Activated T-cell treated with anti-CD3 and anti-CD28 coated beads, Interleukin-2, amount 50 U/mL, for 4 hours (primary cell): ENCODE measurements at places on chromosomes 6 and 20. TPM values are rescaled to one million over a fixed set of nuclear protein-coding genes. Genes with fewer than 3 reads are reported as not detected.

DNA sequence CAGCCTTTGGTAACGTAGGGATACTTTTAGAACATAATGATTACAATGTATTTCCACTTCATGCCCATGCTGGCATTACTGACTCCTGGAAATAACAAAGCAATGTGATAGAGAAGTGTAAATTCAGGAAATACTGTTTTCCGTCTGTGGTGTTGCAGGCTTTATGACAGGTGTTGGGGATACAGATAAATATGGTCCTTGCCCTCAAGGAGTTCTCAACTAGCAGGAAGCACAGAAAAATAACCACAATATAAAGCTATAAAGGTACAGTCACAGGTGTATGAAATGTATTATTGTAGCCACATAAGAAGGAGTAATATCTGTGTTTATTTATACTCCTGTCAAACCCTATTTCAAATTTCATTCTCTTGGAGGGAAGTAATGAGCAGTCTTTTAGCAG is 12.9 kb upstream of the LAMP5 start:
- no peak for DNase-seq

DNA sequence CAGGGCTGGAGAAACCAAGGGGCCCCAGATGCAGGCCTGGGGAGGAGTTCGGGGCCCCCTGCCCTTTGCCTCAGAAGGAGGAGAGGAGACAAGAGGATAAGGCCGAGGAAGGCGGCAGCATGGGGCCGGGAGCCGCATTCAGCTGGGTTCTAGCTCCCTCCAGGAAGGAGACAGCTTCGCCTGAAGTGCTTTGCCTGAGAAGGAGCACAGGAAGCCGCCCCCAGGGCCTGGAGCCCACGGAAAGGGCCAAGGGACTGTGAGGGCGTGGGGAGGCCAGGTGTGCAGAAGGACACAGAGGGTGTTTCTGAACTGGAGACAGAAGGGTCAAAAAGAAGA is 121.4 kb downstream of the AGPAT4 start:
- DNase-seq: no peak

- no peak for DNase-seq
These were observed 725.7 kb upstream of the FLRT3 start for GRCh38 chr20:15063081-15063480.

- DNase-seq: no peak
These were observed 97.9 kb upstream of the PTPRT start for GRCh38 chr20:43287637-43288036.

- DNase-seq: no peak
These were observed 35.4 kb downstream of the DACT2 start for GRCh38 chr6:168284187-168284586.

GRCh38 chr6:31765910-31766794 is 3.7 kb downstream of the SAPCD1 start:
- no peak for DNase-seq

GRCh38 chr20:42261766-42262270 is 643.6 kb upstream of the CHD6 start:
- no peak for DNase-seq

GRCh38 chr20:50838707-50839385 is 44.0 kb downstream of the BCAS4 start:
- no peak for DNase-seq

- DNase-seq: no peak
These were observed 244.3 kb downstream of the TSHZ2 start for GRCh38 chr20:53216478-53216855.

- DNase-seq: no peak
These were observed 64.2 kb upstream of the MYLIP start for GRCh38 chr6:16064671-16065072.

GRCh38 chr6:149046164-149046821 is 271.2 kb upstream of the TAB2 start:
- no peak for DNase-seq

DNA sequence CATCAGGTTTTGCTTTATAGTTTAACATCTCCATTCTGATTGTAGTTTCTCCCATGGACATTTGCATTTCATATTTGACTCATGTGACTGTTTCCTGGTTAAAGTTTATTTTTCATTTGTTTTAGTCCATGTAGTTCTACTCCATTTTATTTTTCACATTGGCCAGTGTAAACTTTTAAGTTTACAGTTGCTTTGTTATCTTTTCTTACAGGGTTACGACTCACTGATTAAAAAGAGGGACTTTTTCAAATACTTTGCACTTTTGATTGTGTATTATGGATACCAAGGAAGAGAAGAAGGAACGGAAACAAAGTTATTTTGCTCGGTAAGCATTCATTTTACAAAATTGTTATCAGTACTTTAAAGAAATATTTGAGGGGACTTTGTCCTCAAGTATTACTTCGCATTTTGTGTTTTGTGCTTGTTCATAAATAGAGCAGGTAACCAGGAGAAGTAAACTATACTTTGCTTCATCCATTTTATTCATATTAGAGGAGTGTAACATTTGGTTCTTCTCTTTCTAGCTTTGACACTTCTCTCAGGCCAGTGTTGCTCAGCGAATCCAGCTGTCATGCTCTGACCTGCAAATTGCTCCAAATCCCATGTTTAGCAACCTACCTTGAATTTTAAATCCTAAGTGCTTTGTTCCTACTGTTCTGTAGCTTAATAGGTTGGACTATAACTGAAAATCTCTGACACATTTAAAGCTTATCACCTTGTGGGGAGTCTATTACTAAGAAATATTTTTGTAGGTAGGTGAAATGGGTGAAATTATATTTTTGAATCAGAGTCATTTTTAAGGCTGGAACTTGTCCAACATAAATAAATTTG is 24.5 kb downstream of the NCOA7 start:
- DNase-seq: no peak

DNA sequence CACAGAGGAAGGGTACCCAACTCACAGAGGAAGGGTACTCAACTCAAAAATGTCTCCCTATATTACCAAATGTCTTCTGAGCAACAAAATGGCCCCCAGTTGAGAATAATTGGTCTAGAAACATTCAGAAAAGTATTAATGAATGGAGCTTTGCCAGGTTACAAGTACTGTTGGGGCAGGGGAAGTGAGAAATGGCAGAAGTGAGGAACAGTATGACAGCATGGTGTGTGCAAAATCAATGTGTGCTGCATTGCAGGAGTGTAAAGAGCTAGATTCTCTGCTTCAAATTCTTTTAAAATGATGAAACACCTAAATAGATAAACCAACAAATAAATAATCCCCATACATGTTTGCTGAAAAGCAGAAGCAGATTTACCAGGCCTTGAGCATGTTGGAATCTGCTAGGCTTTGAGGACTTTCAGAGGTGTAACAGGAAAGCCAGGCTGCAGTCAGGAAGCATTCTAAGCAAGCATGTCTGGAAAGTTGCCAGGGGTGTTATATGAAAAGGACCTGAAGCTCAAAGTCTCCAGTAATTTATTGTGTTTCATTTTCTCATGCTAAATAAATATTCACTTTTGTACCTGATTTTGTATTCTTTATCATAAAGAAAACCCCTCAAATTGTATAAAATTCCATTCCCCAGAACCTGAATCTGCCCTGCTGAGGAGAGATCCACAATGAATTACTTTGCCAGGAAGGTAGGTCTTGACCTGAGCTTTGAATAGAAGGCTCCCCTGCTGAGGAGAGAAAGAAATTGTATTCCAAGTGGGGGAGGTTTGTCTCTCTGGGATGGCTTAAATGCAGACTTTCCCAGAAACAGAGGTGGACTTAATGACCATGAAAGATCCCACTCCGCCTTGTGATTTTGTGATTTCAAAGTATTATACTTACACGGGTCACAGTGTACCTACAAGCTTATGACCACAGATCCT is 265.0 kb upstream of the MARCKS start:
- no peak for DNase-seq

DNA sequence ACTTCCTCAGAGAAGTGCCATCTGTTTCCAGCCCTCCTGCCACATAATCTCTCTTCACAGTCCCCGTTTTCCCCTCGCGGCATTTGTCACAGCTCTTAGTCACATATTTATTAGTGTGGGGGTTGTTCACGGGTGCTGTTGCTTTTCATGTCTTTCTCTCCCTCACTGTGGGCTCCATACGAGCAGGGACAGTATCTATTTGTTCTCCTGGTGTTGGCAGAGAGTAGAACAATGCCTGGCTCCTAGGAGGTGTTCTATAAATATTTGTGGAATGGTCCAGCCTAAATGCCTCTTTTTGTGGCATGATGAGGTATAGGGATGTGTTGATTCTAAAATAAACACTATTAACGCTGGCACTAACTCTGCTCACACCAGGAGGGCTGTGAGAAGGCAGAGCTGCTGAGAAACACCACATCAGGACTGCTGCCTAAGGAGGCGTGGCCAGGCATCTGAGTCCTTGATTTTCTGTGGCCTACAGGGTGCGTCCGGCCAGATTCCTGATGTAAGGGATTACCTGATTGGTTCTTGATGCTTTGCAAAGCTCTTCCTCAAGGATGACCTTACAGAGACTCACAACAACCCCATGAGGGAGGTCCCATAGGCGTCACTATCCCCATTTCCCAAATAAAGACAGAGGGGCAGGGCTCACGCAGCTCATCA is 219.8 kb upstream of the ARID1B start:
- DNase-seq: no peak

- DNase-seq: no peak
These were observed 58.3 kb upstream of the MAP3K4 start for GRCh38 chr6:160933256-160933655.

- no peak for DNase-seq
These were observed 398.1 kb downstream of the LMBRD1 start for GRCh38 chr6:69398729-69399128.

DNA sequence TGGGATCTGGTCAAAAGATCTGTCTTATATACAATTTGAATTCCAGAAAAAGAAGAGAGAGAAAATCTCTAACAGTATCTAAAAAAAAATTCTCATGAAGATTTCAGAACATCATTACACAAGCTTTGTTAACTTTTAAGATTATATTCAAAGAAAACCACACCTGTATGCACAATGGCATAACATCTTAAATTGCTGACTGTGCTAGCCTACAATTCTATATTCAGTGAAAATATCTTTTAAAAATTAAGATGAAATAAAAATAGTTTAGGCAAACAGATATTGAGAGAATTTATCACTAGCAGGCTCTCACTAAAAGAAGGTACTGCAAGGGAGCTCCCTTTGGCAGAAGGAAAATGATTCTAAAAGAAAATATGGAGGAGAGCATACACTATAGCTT is 100.3 kb downstream of the BCKDHB start:
- no peak for DNase-seq

GRCh38 chr6:101439790-101440189 is 46.3 kb downstream of the GRIK2 start:
- no peak for DNase-seq

- DNase-seq: no peak
These were observed 565.9 kb upstream of the RNF217 start for GRCh38 chr6:124396361-124396760.

DNA sequence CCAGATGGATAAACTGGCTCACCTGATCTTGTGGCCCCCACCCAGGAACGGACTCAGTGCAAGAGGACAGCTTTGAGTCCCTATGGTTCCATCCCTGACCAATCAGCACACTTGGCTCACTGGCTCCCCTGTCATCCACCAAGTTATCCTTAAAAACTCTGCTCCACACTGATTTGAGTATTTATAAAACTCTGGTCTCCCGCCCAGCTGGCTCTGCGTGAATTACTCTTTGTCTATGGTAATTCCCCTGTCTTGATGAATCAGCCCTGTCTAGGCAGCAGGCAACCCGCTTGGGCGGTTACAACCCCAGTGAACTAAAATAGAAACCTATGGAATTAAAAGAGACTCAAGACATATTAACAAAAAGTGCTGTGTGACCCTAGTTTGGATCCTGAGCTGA is 38.1 kb upstream of the CD83 start:
- no peak for DNase-seq

DNA sequence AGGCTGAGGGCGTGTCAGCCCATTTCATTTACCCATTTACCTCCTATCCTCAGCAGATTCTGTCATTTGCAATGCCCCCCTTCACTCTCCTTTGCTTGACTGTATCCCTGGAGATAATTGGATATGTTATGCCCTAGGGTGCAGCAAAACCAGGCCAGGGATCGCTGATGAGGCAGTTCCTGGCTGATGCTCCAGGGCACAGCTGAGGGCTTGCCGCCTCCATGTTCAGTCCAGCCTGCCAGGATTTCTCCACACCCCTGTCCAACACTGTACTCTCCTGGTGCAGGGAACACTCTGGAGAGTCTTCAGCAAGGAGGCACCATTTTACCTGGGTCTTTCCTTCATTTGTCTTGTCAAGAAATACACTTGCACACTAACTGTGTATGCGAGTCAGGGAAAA is 532.1 kb upstream of the CHD6 start:
- no peak for DNase-seq

- DNase-seq: no peak
These were observed 284.6 kb downstream of the CDH4 start for GRCh38 chr20:61536671-61537070.

DNA sequence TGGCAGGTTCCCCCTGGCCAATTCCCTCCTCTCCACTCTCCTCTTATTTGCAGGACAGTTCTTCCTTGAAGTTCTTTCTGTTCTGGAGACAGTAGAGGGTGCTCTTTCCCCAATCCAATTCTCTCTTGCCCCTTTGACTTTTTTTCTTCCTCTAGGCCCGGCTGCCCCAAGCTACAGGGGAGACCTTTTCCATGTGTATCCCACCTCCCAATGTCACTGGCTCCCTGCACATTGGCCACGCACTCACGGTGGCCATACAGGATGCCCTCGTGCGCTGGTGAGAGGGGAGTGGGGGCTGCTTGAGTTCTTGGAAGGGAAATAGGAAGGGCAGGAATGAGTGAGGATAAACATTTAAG is 1.5 kb downstream of the VARS2 start:
- no peak for DNase-seq

GRCh38 chr6:8088886-8089285 is 13.5 kb downstream of the EEF1E1 start:
- DNase-seq: no peak

GRCh38 chr6:149964308-149965193 is 808 bp downstream of the ULBP1 start:
- no peak for DNase-seq

DNA sequence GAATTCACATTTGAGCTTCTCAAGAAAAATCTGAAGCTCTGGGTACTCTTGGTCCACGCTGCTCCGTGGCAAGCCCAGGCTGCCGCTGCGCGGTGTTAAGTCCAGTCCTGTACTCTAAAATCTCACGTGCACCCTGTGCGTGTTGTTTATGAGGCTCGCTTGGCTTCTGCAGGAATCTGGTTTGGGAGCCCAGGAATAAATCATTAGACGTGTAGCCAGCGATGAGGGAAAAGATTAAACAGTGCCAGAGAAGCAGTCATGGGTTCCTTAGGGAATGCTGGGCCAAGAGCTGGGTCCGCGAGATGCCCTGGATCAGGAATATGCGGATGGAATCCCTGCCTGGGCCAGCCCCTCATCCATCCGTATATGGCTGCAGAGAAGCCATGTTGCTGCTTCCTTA is 87.3 kb downstream of the KCNB1 start:
- no peak for DNase-seq

GRCh38 chr6:118546164-118546879 is 1.8 kb upstream of the PLN start:
- no peak for DNase-seq

- no peak for DNase-seq
These were observed 262.3 kb upstream of the SOX4 start for GRCh38 chr6:21331235-21331634.

The OPN5 gene
- not detected for total RNA-seq

The COL9A3 gene
- 0.21 TPM for total RNA-seq

The ZNF217 gene
- total RNA-seq: 25.9 TPM

The QRSL1 gene
- total RNA-seq: 20.9 TPM

The MAP3K4 gene
- total RNA-seq: 48.8 TPM

The HTR1E gene
- total RNA-seq: not detected

The PRSS35 gene
- not detected for total RNA-seq

The SPAG4 gene
- total RNA-seq: 1.9 TPM

The RAMACL gene
- 4.6 TPM for total RNA-seq

The OR2H2 gene
- not detected for total RNA-seq

The SPATS1 gene
- total RNA-seq: not detected

The DNPH1 gene
- total RNA-seq: 52.1 TPM

The DEFB112 gene
- not detected for total RNA-seq

The RBBP8NL gene
- total RNA-seq: not detected
